ENCODE measurements at places on chromosomes 2 and 18.

GRCh38 chr18:59744271-59744721, 47.1 kb upstream of the CCBE1 start:
- no peak for DNase-seq

DNA sequence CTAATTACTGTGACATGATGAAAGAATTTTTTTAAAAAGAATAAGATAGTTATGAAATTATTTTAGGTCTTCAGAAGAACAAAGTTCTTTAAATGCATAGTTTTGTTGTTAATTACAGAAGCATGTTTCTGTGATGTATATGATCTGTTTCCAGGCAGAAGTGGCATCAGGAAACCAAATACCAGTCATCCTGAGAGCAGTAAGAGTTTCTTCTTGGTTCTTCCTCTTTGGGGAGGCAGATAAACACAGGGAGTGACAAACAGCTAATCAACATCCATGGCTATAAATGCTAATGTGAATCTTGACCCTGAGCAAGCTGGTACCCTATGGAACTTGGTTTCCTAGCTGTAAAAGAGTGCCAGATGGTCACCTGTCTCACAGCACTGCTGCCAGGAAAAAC, 29.2 kb downstream of the WIPF1 start:
- no peak for DNase-seq

DNA sequence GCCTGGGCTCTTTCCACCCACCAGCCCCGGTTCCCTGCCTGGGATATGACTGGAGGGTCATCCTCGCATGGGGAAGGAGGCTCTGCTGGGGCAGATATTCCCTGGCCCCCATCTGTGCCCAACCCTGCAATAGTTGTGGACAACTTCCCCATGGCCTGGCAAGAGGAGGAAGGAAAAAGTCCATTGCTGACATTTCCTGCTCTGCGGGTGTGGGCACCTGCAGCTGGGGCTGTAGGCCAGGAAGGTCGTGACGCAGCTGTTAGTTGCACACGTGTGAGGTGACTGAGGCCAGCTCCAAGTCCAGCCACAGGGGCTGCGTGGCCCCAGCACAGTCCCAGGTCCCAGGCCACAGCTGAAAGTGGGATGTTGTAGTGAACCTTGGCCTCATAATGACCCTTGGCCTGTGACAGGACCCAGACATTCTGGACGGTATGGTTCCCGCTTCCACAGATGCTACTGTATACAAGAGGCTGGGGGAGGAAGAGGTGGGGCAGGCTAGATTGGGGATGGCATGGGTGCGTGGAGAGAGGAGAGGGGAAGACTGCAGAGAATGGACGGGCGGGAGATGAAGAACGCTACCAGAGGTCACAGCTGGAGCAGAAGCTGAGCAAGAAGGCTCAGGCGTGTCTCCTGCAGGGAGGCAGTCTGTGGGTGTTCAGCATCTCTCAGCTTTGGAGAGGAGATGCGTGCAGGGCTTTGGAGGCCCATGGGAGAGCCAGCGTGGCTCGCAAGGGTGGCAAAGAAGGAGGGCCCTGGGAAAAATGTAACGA, 22.1 kb downstream of the OTOF start:
- peak; percentile 32 for DNase-seq

GRCh38 chr2:58308435-58308834, 67.3 kb upstream of the FANCL start:
- DNase-seq = no peak

DNA sequence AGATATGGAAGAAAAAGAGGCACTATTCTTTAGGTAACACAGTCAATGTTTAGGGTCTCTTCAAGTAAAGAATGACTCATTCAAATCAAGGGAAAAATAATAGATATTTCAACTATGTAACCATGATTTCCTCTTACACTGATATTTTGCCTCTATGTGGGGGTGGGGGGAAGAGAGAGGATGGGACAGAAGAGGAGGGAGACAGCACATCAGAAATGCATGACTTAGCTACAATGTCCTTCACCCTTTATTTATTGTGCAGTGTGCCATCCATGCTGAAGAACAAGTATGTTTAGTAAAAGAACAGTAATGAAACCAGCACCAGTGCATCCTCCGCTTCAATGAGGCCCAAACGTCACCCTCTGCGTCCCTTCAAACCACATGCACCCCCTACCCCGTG, 204.8 kb downstream of the HDAC4 start:
- peak; percentile 1 for DNase-seq

GRCh38 chr2:63047321-63048279, 3.0 kb upstream of the OTX1 start:
- no peak for DNase-seq

- no peak for DNase-seq
Measured at GRCh38 chr18:50313873-50314460, 26.5 kb upstream of the CXXC1 start.

GRCh38 chr2:11398750-11399437, 54.5 kb upstream of the ROCK2 start:
- DNase-seq = peak; percentile 85

- no peak for DNase-seq
Measured at GRCh38 chr18:22477222-22477621, 59.5 kb upstream of the CTAGE1 start.

DNA sequence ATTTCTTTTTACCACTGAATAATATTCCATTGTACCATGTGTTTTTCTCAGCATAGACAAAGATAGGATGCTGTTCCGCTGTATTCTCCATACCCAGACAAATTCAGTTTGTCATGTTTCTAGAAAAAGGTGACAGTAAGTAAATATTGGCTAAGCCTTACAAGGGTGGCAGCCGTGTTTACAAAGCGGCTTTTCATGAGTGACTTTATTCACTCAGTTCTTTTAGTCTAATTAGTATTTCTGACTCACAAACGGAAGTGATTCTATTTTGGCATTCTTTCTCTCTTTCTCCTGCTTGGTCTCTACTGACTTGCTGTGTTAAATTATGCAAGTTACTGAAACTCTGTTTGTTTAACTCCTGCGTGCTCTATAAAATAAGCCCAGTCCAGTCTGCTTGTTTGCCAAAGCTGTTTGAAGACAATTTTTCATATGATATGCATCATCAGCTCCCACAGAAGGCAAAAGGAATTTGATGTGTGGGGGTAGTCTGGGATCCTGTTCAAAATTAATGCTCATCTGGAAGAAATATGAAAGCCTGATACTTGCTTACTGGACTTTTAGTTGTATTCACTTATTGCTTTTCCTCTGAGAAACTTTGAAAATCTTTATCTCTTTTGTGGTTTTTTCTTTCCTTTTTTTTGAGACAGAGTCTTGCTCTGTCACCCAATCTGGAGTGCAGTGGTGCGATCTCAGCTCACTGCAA, 2.3 kb upstream of the PLEKHH2 start:
- DNase-seq = no peak

GRCh38 chr2:188610050-188610444, 318.4 kb downstream of the GULP1 start:
- DNase-seq = no peak

Measured in left colon (tissue), 2 donors.